ENCODE measurements at places on chromosomes 4 and X.

DNA sequence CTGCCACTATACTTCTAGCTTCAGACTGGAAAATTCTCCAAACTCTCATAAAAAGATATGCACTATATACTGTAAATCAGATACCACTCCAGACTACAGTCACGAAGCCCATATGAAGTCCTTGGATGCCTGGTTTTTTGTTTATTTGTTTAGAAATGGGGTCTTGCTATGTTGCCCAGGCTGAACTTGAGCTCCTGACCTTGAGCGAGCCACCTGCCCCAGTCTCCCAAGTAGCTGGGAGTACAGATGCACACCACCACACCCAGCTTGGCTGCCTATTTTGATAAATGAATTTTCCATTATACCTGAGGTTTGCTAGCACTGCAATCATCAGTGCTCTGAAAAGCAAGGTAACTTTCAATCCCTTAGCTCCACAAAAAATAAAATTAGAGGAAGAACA lies 53.1 kb downstream of the ELF2 start:
- no peak for DNase-seq

DNA sequence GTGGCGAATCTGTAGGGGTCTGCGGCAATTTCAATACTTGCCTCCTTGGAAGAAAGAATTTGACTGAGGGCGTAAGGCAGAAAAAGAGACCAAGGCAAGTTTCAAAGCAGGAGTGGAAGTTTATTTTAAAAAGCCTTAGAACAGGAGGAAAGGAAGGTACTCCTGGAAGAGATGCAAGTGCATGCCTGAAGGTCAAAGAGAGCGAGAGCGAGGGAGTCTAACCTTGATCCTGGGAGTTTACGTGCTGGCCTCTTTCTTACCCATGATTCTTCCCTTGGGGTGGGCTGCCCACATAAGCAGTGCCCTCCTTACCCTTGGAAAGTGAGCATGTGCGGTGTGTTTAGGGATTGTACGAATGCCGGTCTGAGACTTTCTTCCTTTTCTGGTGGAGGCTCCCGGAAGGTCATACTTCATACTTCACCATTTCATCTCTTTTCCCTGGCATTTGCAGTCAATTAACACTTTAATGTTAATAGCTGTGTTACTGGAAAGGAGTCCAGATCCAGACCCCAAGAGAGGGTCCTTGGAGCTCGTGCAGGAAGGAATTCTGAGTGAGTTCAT lies 40.0 kb downstream of the ARSD start:
- no peak for DNase-seq

GRCh38 chr4:48844843-48845242 lies 14.0 kb downstream of the OCIAD1 start:
- DNase-seq, result no peak

DNA sequence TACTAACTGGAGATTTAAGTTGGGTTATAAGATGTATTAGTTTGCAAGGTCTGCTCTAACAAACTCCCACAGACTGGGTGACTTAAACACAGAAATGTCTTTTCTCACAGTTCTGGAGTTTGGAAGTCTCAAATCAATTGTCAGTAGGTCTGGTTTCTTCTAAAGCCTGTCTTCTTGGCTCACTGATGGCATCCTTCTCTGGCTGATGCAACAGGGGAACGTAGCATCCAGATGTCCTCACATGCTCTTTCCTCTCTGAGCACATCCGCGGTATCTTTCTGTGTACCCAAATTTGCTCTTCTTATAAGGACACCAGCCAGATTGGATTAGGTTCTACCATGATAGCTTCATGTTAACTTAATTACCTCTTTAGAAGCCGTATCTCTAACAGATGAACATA lies 63.2 kb upstream of the BMP3 start:
- no peak for DNase-seq

DNA sequence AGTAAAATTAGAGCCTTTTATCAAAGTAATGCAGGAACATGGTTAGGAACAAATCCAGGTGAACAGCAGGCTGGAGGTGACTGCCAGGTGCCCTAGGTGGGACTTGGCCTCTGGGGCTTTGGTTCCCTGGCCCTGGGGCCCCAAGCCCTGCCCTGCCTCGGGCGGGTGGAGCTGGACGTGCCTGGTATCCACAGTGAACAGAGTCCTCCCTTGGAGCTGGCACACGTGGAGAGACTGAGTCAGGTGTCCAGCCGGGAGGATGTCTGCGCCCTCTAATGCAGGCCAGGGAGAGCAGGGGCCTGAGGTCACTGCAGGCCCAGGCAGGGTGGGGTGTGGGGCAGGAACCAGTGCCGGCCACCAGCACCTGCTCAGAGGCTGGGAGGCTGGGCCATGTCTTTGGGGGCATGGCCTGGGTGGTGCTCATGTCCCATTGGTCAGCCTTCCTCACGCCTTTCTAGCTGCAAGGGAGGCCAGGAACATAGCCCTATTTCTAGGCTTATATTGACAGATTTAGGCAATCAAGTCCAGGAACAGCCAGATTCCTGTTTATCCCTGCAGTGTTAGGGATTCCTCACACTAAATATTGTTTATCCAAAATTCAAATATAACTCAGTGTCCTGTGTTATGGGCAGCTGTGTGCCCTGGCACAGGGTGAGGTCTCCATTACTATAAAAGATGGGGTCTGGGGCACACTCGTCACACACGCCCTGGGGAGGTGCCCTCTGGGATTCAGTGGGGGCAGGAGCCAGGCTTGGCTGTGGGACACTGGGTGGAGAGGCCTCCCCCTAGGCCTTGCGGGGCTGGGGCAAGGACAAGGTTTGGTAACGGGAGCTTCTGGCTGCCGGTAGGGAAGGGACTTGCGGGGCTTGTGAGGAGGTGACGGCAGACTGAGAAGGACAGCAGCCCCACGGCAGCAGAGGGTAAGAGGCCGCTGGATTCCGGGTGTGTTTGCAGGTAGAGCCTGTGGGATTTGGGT lies 14.3 kb upstream of the NAT8L start:
- DNase-seq, result no peak

- no peak for DNase-seq
Observed at GRCh38 chrX:63967551-63967950, 182.5 kb upstream of the ARHGEF9 start.

DNA sequence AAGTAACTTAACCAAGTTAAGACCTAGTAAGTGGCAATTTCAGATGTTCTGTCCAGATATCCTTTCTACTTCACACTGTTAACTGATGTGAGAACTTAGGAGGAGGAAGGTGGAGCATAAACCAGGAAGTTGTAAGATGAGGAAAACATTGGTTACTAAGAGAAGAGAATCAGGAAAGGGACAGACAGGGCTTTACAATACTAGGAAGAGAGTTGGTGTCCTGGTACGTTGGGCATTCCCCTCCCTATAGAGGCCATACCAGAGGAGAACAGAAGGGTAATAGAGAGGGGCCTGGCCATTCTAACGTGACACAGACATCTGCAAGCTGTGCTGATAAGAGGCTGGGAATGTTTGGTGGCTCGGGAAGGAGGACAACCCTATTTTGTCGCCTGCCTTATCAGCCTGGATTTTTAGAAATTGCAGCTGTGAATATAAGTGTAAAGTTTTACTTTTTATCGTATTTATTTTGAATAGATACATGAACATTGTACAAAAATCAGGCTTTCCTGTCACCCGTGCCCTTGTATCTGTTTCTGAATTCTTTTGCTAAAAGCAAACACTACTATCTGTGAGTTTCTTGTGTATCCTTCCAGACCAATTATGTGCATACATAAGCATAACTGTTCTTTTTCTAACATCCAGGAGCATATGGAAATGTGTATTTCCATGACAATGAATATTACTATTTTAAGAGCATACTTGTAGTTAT lies 53.5 kb upstream of the HPRT1 start:
- DNase-seq, result no peak

DNA sequence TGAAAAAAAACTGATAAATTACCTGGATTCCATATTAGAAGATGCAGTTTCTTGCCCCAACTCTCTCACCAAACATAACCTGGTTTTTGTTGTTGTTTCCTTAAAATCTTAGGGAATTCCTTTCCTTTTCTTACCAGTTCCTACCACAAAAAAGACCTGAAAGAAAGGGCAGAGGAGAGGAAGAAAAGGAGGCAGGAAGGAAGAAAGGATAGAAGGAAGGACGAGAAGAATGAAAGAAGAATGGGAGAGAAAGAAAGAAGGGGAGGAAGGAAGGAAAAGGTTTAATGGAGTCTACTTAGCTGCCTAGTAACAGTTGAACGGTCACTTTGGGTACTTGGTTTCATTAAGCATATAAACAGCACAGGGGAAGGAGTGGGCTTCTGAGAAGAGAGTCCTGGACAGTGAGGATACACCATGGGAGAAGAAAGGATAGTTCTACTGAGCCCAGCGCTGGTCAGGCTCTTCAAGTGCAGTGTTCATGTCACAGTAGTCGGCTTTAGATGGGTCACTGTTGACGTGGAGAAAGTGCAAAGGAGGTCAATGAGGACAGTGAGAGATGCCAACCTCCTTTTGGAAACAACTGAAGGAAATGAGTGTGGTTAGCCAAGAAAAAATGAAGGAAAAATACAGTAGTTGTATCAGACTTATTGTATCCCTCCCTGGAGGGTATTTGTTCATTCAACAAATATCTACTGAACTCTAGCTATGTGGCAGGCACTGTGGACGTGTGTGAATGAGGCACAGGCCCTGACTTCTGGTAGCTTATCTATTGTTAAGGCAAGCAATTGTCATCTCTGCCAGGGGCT lies 1.1 kb upstream of the CHIC2 start:
- no peak for DNase-seq

DNA sequence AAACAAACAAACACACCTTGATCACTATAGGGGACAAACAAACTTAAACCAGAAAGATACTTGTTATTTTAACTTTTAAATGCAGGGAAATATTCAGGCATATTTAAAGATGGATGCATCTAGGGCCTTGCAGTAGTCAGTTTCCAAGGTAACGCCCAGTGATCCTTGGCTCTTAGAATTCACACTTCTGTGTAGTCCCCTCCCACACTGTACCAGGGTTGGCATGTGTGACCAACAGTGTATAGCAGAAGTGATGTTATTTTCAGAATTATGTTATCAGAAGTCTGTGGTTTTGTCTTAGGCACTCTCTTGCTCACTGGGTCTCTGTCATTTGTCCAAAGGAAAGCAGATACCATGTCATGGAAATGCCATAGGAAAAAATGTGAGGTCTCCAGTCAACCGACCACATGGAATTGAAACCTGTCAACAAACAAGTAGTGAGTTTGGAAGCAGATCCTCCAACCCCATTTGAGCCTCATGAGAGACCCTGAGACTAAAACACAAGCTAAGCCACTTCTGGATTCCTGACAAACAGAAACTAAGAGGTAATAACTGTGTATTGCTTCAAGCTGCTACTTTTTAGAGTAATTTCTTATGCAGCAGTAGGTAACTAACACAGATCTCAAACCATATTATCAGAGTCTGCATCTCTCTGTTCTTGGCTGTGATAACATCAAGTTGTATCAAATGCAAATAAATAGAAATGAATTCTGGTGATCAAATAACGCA lies 670.3 kb downstream of the KCTD8 start:
- no peak for DNase-seq

DNA sequence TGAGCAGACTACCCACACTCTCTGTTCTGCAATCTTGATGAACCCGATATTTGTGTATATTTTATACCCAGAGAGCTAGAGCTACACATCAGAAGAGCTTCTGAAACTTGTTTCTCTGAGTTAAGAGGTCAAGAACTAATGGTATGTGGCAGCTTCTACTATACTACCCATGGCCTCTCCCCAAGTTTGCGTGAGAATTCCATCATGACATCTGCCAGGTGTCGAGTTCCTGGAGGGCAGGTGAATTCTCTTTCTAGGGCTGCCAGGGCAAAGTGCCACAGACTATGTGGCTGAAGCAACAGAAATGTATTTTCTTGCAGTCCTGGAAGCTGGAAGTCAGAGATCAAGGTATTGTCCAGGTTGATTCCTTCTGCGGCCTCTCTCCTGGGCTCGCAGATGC lies 4.4 kb downstream of the SORCS2 start:
- DNase-seq, result no peak

- DNase-seq, result no peak
Observed at GRCh38 chr4:2080429-2081300, 21.5 kb downstream of the NAT8L start.

DNA sequence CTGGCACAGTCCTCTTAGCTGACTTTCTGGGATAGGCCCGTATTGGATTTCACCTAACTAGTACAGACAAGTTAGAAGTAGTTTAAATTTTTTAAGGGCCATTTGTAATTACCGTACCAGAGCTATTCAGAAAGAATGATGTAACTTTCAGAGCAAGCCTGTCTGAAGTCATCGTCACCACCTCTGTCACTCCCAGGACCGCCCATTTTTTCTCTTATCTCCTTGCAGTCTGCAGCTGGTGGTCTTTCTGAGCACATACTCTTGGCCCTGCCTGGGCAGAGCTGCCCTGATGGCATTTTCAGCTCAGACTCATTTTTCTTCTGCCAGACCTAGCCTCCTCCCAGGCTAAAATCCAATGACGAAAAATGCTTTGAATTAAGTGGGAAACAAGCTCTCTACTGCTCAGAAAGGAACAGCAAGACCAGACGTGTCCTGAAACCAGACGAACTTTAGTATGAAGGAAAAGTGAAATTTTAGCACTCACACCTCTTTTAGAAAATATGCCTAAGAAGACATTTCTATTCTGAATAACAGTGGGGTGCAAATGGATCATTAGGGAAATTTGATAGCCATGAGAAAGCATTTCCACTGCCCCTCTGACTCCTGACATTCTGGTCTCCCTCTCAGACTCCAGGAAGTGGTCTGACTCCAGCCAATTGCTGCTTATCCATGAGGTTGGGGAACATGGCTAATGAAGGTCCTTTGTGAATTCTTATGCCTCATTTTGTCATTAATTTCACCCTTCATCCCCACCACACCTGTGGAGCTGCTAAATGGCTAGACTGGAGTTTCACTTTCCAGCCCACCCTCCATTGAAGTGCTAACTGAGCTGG lies 162.4 kb upstream of the GYPA start:
- no peak for DNase-seq

DNA sequence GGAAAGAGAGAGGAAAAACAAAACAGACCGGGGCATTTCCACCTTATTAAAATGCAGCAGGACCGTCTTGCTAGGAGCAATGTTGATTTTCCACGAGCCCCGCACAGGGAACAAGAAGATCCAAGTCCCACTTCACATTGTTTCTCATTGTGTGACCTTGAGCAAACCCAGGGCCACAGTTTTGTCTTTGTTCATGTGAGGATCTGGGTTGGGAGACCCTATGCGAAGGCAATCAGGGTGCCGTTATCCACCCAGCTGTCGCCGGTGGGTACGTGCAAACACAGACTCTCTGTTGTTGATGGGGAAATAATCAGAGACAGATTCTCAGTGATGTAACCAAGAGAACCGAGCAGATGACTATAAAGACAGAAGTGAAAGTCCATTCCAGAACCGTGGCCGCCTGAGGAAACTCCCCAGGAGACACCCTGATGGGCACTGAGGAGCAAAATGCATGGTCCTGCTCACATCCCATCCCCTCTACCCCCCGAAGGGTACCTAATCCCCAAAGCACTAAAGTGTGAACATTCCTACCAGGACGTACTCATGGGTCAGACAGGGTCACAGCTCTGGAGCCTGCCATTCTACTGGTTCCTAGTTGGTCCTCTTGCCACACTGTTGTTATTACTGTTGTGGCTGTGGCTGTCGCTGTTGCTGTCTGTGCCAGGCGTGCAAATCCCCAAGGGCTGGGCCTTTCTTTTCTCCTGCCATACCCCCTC lies 102.7 kb upstream of the RBPJ start:
- no peak for DNase-seq
